ENCODE measurements at places on chromosomes 5 and 9. TPM values are rescaled to one million over a fixed set of nuclear protein-coding genes. Genes with fewer than 3 reads are reported as not detected.

The LCN12 gene
- not detected for total RNA-seq

The PPP3R2 gene
- not detected for total RNA-seq

The KLHL9 gene
- 25.3 TPM for total RNA-seq

The SSNA1 gene
- 150 TPM for total RNA-seq

The IFNA7 gene
- not detected for total RNA-seq

The TMEM171 gene
- total RNA-seq, result 17.6 TPM

The NXNL2 gene
- not detected for total RNA-seq

The DIRAS2 gene
- total RNA-seq, result not detected

The PRELID2 gene
- 11.9 TPM for total RNA-seq

The RNF180 gene
- total RNA-seq, result 3.5 TPM

The SPOCK1 gene
- total RNA-seq, result 2.2 TPM

The CNTFR gene
- not detected for total RNA-seq

The ABLIM3 gene
- total RNA-seq, result 51.7 TPM

The MZB1 gene
- not detected for total RNA-seq

Data from mammary microvascular endothelial cell (primary cell).